ENCODE measurements at places on chromosomes 1 and 21.

DNA sequence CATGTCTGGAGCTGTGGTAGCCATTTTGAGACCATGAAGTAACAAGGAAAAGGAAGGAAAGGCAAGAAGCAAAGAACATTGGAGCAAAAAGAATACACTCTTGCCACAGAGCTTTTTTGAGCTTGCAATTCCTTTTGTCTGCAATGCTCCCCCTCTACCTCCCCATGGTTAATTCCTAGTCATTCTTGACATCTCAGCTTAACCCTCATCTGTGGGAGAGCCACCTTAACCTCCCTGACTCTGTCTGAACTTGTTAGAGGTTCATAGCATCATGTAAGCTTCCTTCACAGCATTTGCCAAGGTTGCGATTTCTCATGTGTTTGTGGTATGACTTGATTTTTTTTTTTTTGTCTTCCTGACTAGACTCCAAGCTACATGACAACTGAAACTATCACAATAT lies 564.1 kb upstream of the PLXNA2 start:
- DNase-seq, result no peak

GRCh38 chr1:59564192-59564891 lies 250.4 kb upstream of the HOOK1 start:
- DNase-seq, result no peak

GRCh38 chr1:81192647-81193642 lies 607.8 kb upstream of the ADGRL2 start:
- DNase-seq, result no peak

- DNase-seq, result no peak
These were observed 1.1 kb downstream of the MIA3 start for GRCh38 chr1:222618880-222619596.

DNA sequence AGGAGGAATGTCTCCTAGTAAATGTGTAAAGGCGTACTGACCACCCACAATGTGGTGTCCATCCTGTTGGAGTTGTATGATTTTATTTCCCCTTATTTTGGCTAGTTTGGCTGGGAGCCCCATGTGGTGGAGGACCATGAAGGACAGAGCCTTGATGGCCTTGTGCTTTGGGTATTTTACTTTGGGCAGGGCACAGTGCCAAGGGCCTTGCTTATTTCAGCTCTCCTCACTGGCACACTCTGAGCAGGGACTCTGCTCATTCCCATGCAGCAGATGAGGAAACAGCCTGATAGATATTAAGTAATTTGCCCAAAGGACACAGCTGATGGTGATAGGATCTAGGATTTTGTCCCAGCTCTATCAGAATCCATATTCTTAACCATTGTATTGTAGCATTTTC lies 50.2 kb downstream of the SMYD2 start:
- DNase-seq, result no peak

DNA sequence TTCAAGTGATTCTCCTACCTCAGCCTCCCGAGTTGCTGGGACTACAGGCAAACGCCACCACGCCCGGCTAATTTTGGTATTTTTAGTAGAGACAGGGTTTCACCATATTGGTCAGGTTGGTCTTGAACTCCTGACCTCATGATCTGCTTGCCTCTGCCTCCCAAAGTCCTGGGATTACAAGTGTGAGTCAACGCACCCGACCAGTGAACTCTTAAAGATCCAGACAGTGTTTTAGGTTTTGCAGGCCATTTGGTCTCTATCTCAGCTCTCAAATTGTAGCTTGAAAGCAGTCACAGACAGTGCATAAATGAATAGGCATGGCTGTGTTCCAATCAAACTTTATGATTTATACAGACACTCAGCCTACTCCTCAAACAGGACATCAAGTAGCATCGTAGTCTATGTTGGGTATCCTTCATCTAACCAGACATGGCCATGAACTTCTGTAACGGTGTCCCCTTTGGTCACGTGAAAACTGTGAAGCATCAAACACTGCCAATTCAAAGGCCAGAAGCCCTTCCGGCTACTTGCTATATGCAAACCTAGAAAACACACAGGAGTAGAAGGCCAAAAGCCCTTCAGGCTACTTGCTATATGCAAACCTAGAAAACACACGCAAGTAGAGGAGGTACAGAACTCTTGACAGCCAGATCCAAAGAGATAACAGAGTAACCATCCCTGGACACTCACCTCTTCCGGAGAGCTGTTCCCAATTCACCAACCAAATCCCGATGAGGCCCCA lies 3.1 kb downstream of the FUCA1 start:
- DNase-seq, result no peak

GRCh38 chr1:3817821-3818597 lies 21.7 kb upstream of the LRRC47 start:
- DNase-seq, result no peak

GRCh38 chr1:42931108-42931539 lies 27.5 kb downstream of the SLC2A1 start:
- DNase-seq, result no peak

GRCh38 chr1:44111861-44112260 lies 6.8 kb upstream of the KLF17 start:
- DNase-seq, result no peak

DNA sequence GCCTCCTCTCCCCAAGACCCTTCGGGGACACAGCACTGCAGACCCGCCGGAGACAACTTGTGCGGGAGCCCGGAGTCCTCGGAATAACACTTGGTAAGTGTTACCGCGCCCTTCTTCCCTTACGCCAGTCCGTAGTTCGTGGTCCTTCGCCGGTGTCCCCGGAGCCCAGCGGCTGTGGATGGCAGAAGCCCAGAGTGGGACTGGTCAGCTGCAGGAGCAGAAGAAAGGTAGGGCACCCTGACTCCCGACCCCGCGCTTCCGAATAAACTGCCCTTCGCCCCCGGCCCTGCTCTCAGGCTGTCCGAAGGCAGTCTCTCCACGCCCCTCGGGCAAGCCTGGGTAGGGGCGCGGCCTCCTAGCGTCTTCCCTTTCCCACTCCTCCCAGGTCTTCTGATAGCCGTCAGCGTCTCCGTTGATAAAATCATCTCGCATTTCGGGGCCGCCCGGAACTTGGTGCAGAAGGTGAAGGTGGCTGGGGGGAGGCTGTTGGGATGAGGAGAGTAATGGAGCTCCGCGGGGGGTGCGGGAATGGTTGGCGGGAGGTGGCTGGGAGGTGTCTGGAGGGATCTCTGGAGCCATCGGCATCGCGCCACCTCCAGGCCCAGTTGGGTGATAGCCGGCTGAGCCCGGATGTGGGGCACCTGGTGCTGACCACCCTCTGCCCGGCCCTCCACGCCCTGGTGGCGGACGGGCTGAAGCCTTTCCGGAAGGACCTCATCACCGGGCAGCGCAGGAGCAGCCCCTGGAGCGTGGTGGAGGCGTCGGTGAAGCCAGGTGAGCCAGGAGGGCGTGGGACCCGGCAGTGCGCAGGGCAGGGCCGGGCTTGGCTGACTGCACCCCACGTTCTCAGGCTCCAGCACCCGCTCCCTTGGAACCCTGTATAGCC lies 4.3 kb downstream of the RUSC1 start:
- no peak for DNase-seq

DNA sequence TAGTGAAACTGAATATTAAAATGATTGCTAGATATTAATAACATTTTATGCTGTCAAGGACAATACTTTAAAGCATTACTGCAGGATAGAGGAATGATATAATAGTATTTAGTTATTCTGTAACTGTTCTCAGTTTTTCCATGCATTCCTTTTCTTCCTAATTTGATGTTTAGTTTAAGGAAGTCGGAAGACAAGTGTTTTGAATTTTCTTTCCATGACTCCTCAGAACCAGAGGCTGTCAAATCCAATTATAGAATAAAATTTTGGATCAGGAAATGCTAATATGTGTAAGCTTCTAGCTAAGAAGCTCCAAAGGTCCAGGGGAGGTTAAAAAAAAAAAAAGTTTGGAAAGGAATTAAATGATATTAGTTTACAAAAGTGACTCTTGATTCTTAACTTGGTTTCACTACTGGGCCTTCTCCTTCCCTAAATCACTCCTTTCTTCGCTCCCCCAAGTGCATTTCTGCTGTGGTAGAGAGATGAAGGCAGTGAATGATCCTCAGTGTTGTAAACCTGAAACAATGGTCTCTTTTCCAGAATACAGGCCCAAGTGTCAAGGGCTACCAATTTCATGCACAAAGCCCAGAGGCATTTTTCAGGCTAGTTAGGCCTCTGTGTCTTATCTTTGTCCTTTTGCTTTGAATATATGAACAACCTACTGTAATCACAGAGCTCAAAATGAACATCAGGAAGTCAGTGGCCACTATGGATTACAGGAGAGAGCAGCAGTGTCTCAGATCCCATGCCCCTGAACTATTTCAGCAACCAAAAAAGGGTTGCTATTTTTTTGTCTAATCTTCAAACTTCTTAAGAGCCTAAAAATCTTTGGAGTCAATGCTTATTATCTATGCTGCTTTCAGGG lies 6.2 kb downstream of the ADSS2 start:
- no peak for DNase-seq

- no peak for DNase-seq
These were observed 45.1 kb downstream of the ECE1 start for GRCh38 chr1:21244986-21245687.

DNA sequence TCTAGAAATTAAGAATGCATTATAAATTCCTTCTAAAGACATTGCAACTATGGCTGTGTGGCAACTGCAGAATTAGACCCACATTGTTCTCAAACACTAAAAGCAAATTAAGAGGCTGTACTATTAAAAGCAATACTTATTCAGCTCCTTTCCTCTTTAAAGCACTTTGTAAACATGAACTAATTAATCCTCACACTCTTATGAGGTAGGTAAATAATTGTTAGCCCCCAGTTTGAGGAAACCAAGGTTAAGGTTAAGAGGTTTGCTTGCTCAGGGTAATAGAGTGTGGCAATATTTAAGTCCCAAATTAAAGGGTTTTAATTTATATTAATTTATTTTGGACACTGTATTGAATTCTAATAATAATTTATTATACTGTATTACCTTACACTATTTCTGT lies 553.8 kb downstream of the LRRIQ3 start:
- DNase-seq, result no peak

- DNase-seq, result no peak
These were observed 2.8 kb upstream of the EFHD2 start for GRCh38 chr1:15406614-15407559.

- no peak for DNase-seq
These were observed 62.2 kb upstream of the ATP1B1 start for GRCh38 chr1:169044296-169044695.

DNA sequence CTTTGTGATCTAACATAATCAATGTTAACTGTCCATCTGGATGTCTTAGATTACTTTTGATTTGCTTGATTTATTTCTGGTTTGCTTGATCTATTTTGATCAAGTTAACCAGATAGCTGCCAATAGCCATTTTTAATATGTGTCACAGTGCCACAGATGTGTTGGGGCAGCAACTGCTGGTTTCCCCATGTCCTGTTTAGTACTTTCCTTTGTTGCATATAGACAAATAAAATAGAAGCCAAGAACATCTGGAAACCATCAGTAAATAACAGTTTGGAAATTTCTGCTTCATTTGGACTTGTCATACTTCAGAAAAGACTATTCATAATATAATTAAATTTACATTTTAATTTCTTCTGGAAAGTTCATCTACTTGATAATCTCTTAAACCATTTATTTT lies 145.6 kb upstream of the C21orf91 start:
- DNase-seq, result no peak

- DNase-seq, result no peak
These were observed 71.8 kb downstream of the CD58 start for GRCh38 chr1:116498789-116499628.

DNA sequence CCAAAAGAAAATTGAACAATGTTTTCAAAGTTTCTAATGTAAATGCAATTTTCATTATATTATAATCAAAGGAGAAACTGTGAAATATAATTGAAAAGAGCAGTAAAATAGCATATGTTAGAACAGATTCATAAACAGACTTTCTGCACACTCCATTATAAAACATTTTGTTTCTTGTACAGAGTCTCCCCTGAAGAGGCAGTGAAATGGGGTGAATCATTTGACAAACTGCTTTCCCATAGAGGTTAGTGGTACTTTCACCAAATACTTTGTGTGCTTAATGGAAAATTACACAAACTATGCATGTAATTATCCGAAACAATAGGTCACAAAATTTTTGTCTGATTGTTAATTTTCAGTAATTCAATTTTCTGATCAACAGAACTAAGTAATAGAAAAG lies 1.9 kb downstream of the RGS18 start:
- DNase-seq, result no peak

- no peak for DNase-seq
These were observed 184.4 kb downstream of the MRPL39 start for GRCh38 chr21:25422610-25423608.

GRCh38 chr1:208117409-208117808 lies 126.8 kb downstream of the PLXNA2 start:
- DNase-seq, result no peak

Data from epithelial cell of proximal tubule (primary cell).